GM10248 (cell line): ENCODE measurements at places on chromosomes 3 and 15.

- no peak for DNase-seq
These were observed 214.3 kb downstream of the OXSM start for GRCh38 chr3:26004172-26004571.

GRCh38 chr3:33063651-33064051 is 33.3 kb downstream of the GLB1 start:
- peak; percentile 26 for DNase-seq

DNA sequence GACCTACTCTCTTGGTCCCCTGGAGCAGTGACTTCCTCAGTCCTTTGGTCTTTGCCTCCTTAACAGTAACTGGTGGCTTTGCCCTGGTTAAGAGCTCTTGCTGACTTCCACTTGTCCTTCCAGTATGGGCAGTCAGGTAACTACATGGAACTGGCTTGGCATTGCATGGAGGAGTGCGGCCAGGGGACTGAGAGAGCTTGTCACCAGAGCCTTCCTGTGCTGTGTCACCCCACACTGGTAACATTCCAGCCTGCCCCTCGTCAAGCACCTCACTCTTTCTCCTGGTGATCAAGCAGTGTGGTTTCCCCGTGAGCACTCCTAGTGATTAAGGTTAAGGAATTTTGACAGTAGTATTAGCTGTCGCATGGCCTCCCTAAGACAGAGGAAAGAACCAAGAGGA is 19.3 kb upstream of the SNX22 start:
- no peak for DNase-seq

DNA sequence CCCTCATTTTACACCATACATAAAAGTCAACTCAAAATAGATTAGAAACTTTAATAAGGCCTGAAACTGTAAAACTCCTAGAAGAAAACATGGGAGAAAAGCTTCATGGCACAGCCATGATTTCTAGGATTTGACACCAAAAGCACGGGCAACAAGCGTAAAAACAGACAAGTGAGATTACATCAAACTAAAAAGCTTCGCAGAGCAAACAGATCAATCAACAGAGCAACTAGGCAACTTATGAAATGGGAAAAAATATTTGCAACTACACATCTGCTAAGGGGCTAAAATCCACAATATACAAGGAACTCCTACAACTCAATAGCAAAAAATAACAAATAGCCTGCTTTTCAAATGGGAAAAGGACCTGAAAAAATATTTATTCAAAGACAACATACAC is 26.1 kb downstream of the ZNF148 start:
- DNase-seq, result no peak

DNA sequence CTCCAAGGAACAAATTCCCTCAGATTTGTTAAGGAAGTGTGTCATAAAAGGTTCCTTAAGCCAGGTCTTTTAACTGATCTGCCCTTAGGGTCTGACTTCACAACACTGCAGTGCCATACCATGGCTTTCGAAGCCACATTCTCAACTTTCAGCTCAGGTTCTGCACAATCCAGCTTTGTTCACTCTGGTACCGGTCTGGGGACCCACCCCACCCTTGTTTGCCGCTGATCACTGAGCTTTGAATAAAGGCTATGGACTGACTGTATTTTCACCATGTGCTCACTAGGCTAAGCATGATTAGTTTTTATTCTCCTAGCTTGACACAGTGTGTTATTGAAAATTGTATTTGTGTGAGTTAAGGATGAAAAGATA is 15.9 kb downstream of the SNX1 start:
- DNase-seq, result no peak

- DNase-seq, result no peak
These were observed 143.0 kb upstream of the RGMA start for GRCh38 chr15:93231994-93232393.

DNA sequence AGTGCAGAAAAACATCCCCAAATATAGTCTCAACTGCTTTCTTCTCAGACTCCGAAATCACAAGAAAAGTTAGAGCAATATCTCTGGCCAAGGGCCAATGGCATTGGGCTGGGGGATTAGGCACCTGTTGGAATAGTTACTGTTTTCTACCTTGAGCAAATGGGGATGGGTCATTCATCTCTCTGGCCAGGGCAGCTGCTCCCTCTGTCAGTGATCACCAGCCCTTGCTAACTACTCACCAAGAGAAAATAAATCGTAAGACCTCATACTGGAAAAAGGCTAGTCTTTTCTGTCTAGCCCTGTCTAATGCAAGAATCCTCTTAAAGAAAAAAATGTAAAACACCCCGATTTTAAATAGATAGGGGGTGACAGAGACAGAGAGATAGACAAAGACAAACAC is 10.9 kb downstream of the CERS3 start:
- no peak for DNase-seq

- peak; percentile 91 for DNase-seq
These were observed 24.3 kb upstream of the POLG start for GRCh38 chr15:89358755-89359439.

- no peak for DNase-seq
These were observed 229.8 kb downstream of the LRTM1 start for GRCh38 chr3:54698054-54698453.

GRCh38 chr3:83434880-83435587 is 1523.8 kb upstream of the CADM2 start:
- DNase-seq, result no peak

- DNase-seq, result no peak
These were observed 833.0 kb upstream of the CADM2 start for GRCh38 chr3:84125760-84126159.

DNA sequence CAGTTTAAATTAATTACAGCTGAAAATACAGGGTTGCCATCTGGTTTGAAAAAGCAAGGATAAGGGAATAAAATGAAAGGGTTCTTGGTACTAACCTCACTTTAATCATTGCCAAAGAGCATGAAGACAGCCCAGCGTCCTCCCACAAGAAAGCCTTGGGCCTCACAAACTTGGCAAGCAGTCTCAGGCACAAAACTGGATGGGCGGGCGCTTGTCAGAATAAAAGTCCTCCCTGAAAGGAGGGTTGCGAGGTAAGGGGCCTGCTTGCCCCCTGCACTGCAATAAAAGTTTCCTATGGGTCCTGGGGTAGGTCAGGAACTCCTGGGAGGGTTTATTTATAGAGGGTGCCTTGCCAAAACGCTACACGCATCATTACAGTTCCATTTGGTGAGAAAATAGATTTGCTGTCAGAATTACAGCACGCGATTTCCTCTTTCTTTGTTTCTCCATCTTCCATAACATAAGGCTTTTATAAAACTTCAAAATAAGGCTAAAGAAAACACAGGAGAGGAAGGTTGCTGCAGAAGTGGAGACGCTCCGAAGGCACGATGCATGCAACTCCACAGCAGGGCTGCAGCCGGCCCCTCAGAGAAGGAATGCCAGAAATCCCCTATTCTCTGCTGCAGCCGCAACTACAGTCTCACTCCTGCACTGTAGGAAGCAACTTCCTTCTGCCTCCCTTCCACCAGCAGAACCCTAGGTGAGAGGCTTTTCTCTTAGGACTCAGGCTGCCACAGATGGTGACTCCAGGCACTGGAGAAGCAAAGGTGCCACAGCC is 61.3 kb downstream of the VGLL4 start:
- DNase-seq, result no peak

DNA sequence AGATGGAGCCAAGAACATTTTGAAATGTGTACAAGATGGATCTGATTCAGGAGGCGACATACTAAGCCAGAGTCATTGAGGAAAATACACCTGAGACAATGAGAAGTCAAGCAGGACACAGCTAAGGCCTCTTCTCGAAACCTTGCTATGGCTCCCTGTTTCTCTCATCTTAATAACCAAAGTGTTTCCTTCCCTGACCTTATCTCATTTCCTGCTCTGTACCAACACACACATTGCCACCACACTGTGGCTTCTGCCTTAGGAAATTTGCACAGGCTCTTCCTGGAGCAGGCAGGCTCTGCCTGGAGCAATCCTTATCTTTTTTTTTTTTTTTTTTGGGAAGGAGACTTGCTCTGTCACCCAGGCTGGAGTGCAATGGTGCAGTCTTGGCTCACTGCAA is 36.6 kb downstream of the OXSM start:
- DNase-seq, result no peak

DNA sequence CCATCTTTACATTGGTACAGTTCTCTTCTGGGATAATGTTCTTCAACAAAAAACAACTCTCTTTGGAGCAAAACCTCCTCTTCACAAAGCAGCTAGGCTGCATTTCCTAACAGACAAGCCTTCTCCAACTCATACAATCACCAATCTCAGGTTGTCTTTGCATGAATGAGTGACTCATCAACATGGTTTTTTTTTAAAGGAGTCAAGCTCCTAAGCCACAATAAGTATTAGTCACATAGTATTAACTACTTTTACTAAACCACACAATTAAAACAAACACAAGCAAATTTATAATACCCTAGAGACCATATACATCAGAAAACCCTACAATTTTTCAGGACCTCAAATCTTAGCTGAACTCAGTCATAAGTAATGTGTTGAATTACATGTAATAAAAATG is 137.4 kb downstream of the TBC1D5 start:
- no peak for DNase-seq

GRCh38 chr3:45312836-45313493 is 75.4 kb upstream of the LARS2 start:
- no peak for DNase-seq

- no peak for DNase-seq
These were observed 60.9 kb downstream of the ARNT2 start for GRCh38 chr15:80464951-80465625.

- DNase-seq, result no peak
These were observed 57.1 kb downstream of the DHX30 start for GRCh38 chr3:47859956-47860605.

DNA sequence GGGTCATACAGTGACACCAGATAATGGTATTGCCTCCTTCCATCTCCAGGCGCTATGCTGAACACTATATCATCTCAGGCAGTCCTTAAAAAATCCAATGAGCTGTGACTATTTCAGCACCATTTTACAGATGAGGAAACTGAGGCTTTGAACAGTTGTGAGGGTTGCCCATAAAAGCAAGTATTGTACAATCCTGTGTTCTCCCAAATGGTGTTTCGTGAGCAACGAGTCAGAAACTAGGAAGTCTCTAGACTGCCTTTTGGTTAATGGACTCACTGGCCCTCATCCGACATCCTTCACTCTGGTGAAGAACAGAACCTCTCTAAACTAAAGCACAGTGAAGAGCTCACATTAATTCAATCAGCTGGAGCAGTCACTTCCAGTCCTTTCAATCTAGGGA is 61.8 kb downstream of the ATP8B4 start:
- DNase-seq, result no peak

GRCh38 chr3:79040091-79040490 is 727.7 kb downstream of the ROBO1 start:
- DNase-seq, result no peak

- no peak for DNase-seq
These were observed 18.1 kb downstream of the GBE1 start for GRCh38 chr3:81743096-81744025.

DNA sequence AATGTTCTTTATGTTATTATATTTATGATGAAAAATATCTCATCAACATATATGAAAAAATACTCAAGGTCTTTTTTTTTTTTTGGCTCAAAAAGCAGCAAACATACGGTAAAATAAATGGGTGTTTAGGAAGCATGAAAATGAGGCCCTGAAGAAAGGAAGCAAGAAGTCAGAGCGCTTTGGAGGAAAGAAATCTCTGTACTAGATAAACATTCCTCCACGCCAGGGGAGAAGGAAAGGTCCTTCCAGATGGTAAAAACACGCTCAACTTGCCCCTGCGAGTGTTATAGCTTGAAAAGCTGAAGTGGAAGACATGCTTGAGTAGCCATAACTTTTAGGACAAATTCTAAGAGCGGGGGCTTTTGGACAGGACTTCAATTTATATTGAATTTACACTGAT is 52.9 kb downstream of the FEM1B start:
- no peak for DNase-seq

- no peak for DNase-seq
These were observed 95.0 kb upstream of the CCDC80 start for GRCh38 chr3:112735926-112736325.

DNA sequence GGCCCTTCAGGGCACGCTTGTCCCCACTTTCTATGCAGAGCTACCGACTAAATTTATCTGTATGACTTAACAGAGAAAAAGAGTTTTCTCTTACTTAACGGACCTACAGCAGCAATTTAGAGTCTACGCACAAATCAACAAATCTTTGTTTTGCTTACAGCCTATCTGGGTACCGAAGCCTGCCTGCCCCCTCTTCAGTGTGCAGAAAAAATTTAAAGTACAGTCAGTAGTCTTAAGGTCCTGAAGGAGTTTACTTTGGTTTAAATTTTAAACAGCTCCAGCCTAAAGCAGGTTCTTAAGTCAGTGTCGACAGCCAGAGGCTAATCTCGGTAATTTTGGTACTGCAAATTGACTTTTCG is 570 bp downstream of the SACM1L start:
- no peak for DNase-seq

- no peak for DNase-seq
These were observed 508.6 kb upstream of the SUCLG2 start for GRCh38 chr3:68163062-68163461.

GRCh38 chr3:47850564-47851410 is 47.8 kb downstream of the DHX30 start:
- no peak for DNase-seq

DNA sequence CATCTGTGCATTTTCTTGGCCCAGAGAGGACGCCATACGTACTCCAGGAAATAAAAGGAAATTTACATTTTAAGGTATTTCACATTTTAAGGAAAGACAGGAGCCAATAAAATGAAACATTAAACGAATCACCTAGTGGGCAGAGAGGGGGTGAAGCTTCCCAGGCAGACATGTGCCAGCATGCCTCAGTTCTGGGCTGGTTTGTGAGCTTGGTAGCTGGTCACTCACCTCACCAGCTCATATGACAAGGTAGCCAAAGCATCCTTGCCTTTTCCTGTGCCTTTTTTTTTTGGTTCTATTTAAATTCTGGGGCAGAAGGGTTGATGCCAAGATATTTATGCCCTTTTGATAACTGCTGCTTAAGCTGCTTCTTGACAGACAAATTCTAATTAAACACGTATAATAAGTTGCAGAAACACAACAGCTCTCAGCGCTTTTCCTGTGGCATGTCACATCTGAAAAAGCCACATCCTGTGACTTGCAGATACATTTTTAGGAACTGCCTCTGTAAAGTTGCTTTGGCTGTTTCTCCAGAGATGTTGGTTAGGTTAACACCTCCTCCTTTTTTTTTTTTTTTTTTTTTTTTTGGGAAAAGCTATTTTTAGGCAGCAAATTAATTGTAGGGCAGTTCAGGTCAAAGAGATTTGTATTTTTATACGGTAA is 218.6 kb downstream of the PDCD6IP start:
- DNase-seq, result no peak

DNA sequence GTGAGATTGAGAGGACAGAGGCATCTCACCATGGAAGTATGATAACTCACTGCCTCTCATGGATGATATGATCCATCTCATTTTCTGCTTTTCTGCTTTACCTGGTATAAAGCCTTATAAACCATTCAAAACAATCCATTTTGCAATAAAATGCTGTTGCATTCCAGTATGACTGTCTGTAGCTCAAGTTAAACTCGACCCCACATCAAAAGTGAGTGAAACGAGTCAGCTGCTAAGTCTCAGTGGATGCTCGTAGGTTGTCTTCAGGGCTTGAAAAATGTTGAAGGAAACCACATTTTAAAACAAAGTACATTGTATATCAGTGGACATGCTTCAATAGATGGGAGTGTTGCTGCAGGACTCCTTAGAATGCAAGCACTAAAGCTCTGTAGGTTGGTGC is 839.0 kb downstream of the TUSC7 start:
- no peak for DNase-seq

GRCh38 chr3:94156626-94157025 is 93.8 kb downstream of the NSUN3 start:
- no peak for DNase-seq

- no peak for DNase-seq
These were observed 13.4 kb downstream of the ITPR1 start for GRCh38 chr3:4506559-4507023.
